ENCODE measurements at places on chromosomes 4 and X. TPM values are rescaled to one million over a fixed set of nuclear protein-coding genes. Genes with fewer than 3 reads are reported as not detected.

FAM241A gene
- total RNA-seq: 3.6 TPM

FAM9B gene
- total RNA-seq: 1.4 TPM

CCDC158 gene
- total RNA-seq: not detected

GRCh38 chrX:16983051-16983450, 36.6 kb downstream of the REPS2 start:
- DNase-seq: no peak

DNA sequence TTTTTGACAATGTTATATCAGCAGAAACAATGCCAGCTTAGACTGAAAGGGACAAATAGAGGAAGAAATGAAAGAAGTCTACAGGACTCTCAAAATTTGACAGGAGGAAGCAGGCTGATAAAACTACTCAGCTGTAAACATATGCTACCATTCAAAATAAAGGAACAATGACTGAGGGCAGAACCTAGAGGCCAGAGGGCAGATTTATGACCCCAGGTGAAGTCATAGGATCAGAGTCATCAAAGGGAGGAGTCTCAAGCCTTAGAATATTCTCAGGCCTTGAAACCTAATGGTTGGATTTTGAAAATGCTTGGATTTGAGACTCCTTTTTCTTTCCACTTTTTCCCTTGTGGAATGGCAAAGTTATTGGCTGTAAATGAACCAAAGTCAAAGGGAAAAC, 17.0 kb upstream of the SYTL5 start:
- no peak for DNase-seq

GRCh38 chrX:350148-350533, 31.5 kb upstream of the GTPBP6 start:
- DNase-seq: no peak

- DNase-seq: no peak
Measured at GRCh38 chr4:148116264-148116663, 325.9 kb downstream of the NR3C2 start.

- DNase-seq: no peak
Measured at GRCh38 chr4:4539481-4539880, 2.4 kb downstream of the STX18 start.

- DNase-seq: no peak
Measured at GRCh38 chr4:128347930-128348660, 60.5 kb upstream of the PGRMC2 start.

Measured in prostate gland (tissue), 2 donors.